ENCODE measurements at places on chromosomes 12 and 14.

- DNase-seq: no peak
These were observed 4.1 kb downstream of the CDKN1B start for GRCh38 chr12:12721176-12721751.

- no peak for DNase-seq
These were observed 64.8 kb downstream of the HELB start for GRCh38 chr12:66367015-66367667.

GRCh38 chr14:92905667-92906066, 17.3 kb upstream of the CHGA start:
- DNase-seq: no peak

DNA sequence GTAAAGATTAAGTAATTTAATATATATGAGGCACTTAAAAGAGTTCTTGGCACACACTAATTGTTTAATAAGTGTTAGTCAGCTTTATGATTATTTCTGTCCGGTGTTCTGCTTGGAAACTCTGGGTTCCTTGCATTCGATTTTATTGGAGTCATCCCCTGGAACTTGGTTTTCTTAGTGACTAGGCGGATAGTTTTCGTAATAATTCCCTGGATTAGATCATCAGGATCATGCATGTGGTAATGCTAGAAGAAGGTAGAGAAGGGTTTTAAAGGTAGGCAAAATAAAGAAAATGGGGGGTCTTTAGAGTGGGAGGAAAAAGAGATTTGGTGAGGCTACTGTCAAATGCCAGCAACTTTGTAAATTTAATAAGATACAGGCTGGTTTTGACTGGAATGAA, 88.4 kb downstream of the MYF5 start:
- no peak for DNase-seq

DNA sequence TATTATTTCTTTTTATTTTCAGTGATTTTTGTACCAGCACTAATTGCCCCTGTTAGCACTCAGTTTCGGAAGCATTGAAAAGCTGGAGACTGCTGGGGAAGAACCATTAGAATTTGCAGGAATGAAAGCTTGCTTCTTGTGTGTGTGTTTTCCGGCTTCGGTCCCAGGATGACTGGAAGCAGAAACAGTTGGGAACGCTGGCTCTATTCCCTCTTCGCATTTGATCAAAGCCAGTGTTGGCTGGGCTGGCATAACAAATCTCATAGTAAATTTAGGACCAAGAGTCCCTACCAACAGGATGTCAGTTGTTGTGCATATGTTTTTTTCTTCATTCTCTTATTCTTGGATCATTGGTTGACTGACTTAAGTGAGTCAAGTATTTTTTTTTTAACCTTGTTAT, 53.6 kb upstream of the TRAF3 start:
- no peak for DNase-seq

DNA sequence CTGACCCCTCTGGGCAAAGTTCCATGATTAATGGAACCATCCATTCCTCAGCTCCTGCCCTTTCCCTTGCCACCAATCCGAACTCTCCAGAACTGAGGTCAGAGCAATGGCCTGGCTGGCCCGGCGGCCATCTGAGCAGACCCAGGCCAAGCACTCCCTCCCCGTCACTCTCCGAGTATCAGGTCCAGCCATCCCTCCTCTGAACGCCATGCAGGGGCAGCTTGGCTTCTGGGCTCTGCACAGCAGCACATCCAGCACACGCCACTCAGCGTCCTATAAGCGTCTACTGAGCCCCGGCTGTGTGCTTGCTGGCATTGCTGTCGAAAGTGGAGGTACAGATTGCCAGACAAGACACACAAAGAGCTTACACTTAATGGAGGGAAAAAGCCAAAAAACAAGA, 34.3 kb upstream of the VWF start:
- no peak for DNase-seq

DNA sequence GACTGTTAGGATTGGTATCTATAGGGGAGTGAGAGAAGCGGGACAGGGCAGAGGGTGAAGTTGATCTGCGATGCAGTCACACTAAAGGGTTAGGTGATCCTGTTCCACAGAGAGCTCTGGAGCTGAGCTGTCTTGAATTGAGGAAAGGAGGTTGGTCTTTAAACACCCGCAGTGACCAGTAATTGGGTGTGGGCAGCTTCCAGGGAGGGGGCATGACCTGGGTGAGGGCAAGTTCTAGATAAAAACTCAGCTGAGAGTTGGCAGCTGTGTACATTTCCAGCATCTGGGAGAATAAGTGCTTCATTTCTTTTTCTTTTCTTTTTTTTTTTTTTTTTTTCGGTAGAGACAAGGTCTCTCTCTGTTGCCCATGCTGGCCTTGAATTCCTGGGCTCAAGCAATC, 35.1 kb downstream of the RDH12 start:
- DNase-seq: no peak

DNA sequence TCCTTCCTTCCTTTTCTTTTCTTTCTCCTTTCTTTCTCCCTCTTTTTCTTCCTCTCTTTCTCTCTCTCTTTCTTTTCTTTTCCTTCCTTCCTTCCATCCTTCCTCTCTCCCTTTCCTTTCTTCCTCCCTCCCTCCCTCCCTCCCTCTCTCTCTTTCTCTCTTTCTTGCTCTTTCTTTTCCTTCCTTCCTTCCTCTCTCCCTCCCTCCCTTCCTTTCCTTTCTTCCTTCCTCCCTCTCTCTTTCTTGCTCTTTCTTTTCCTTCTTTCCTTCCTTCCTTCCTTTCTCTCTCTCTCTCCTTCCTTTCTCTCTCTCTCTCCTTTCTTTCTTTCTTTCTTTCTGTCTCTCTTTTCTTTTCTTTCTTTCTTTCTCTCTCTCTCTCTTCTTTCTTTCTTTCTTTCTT, 207.6 kb downstream of the ATP23 start:
- DNase-seq: no peak

DNA sequence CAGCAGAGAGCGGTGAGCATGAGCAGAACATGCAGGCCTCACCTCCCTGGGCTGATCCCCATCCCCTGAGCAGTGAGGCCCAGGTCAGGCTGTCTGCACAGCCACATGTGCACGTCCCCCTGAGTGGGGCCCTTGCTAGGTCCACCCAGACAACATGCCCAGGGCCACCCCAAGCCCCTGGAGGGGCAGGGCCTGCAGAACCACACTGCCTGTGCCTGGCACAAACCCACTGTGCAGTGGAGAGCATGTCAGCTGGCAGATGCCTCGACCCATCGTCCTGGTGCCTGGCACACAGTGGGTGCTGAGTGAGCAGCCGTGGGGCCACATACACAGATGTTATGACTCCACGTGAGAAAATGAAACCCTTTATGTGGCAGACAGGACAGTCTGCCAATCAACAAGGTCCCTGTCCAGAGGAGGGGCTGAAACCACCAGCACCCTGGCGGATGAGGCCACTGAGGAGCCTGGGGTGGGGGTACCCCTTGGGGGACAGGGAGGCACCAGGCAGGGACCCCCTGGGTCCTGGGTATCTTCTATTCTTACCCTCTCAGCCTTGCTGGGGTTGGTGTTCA, 8.3 kb downstream of the ANHX start:
- no peak for DNase-seq

DNA sequence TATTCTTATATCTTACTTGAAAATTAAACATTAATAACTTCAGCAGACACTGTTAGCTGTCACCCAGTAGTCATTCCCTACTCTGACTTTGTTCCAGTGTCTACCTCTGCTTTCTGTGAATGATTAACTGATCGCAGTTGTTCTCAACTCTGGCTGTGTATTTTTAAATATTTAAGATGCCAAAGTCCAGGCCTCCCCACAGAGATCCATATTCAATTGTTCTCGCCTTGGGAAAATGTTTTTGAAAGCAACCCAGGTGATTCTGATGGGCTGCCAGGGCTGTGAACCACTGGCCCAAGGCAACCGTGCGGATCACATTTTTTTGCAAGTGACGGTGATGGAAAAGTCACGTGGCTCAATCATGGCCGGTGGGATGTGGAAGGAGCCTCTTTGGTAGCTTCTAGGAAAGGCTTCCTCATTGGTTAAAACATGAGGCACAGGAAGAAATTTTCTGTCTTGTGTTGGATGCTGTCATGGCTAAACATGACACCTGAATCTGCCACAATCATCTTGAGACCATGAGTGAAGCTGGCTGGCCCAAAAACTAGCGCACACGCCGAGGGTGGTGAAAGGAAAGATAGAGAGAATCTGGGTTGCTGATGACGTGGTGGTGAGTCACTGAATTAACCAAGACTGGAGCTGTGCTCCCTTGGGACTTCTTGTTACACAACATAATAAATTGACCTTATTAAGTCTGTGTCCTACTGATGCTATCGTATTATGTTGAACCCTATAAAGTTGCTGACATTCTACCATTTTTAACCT, 37.2 kb downstream of the RDH12 start:
- no peak for DNase-seq

DNA sequence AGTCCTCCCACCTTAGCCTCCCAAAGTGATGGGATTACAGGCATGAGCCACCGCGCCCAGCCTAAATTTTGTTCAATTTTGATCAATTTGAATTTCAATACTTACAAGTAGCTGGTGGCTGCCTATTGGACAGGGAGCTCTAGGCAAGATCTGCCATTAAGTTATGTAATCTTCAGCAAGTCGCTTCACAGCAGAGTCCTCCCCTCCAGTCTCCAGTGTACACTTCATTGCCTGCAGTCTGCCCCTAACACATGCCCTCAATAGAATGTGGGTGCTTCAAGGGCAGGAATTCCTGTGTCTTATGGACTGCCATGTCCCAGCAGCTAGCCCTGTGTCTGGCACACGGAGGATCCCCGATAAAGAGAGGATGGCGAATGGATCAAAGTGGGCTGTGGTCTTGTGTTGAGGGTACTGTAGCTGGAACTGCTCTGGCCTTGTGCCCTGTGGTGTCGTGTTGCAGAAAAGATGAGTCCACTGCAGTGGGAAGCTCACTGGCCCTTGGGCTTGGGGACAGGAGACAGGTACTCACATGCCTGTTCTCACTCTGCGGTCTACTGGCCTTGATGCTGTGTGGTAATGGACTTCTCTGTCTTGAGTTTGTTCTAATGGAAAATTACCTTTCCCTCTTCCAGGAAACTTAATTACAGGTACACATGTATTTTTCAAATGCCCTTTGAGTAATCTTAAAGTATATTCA, 67.6 kb downstream of the TECPR2 start:
- DNase-seq: no peak

- DNase-seq: no peak
These were observed 747 bp downstream of the IRF2BPL start for GRCh38 chr14:77027538-77028383.

DNA sequence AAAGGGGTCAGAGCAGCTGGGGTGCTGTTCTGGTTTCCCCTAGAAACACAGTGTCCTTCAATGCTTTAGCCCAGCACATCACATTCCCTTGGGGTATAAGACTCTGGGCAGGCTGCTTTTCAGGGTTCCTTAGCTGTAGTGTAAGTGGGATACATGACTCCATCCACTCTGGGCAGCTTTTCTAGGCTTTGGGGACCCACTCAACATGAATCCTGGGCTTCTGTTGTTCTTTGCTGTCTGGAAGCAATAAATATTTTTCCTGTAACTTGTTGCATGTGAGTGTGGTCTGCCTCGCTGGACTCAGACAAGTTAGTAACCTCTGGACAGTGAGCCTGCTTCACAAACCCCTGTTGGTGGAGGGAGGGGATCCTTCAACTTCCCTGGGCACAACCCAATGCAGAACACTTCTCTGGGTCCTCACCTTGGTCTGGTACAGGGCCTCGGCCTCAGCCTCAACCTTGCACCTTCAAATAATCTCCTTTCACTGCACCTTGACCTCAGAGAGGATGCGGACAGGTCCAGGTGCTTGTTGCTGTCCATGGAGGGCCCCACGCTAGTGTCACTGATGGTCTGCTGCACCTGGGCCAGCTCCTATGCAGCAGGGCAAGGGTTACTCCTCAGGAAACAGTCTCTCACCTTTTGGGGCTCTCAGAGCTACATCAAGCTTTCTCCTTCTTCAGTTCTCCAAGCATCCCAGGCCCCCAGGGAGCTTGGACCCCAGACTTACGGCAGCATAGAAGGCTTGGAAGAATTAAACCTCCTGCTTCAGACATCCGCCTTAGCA, 13.5 kb upstream of the KRT73 start:
- DNase-seq: no peak
